ENCODE measurements at places on chromosomes 5 and 9.

DNA sequence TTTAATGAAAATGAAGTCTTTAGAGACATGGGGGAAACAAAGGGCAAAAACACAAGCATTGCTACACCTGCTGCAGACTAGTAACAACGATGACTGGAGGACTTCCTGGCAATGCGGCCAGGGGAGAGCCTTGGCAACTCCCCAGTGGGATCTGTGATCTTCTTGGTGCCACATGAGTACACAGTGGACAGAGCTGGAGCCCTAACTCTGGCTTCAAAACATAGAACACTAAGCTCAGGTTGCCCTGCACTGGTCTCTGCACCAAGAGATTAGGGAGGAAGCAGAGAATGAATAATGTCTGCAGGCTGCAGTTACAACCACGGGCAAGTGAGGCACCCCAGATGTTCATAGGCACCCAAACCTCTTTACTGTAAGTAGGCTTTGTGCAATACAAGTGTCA is 91.1 kb downstream of the MRPS27 start:
- no peak for DNase-seq

- no peak for DNase-seq
Observed at GRCh38 chr5:2739360-2740050, 12.0 kb downstream of the IRX2 start.

DNA sequence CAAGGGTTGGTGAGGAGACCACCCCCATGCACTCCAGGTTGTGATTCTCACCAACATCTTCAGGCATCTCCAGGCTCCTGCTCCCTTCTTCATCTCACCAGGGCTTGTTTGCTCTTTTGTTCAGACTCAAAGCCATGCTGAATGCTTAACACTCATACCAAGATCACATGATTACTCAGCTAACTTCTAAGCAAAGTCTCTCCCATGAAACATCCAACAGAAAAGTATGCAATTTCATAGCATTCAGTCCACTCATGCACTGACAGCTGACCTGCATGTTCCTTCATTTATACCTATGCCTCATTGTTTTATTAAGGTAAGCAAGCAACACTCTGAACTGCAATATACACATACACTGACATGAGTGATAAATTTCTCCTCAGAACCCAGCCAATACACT is 69.0 kb downstream of the SHC3 start:
- no peak for DNase-seq

- no peak for DNase-seq
Observed at GRCh38 chr5:61720829-61721228, 388.8 kb downstream of the ZSWIM6 start.

- no peak for DNase-seq
Observed at GRCh38 chr9:93949694-93950449, 5.3 kb downstream of the BARX1 start.

DNA sequence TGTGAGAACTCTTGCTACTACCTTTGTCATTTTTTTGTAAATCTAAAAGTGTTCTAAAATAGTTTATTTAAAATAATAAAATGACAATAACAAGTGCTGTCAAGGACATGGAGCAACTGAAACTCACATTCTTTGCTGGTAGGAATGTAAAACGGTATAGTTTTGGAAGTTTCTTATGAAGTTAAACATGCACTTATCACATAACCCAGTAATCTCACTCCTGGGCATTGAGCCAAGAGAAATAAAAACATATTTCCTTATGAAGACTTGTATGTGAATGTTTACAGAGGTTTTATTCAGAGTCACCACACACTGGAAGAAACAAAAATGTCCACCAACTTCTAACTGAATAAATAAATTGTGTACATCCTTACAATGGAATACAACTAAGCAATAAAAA is 46.0 kb upstream of the COL15A1 start:
- peak; percentile 10 for DNase-seq

GRCh38 chr5:92945605-92946097 is 635.4 kb downstream of the NR2F1-AS1 start:
- peak; percentile 25 for DNase-seq

DNA sequence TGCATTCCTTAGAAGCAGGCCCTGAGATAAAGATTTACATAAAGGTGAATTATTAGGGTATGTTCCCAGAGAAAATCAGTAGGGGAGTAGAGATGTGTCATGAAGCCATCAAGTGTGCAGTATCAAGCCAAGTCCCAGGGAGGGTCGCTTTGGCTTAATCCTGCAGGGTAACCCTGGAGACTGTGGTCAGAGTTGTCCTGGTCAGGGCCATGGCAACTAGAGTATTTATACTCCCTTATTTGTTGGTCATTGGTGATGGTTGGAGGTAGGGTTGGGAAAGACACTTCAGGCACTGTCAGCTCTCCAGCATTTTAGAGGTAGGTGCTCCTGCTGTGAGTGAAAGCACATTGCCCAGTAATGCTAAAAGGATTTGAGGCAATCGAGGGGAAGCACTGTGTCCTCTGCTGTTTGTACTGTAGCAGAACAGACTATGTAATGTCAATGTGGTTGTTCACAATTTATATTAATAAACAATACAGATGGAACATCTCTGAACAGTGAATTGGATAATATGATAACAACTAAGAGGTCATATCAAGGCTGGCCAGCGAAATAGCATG is 108.9 kb downstream of the GDNF start:
- no peak for DNase-seq

- no peak for DNase-seq
Observed at GRCh38 chr9:34451135-34451534, 7.2 kb downstream of the FAM219A start.

DNA sequence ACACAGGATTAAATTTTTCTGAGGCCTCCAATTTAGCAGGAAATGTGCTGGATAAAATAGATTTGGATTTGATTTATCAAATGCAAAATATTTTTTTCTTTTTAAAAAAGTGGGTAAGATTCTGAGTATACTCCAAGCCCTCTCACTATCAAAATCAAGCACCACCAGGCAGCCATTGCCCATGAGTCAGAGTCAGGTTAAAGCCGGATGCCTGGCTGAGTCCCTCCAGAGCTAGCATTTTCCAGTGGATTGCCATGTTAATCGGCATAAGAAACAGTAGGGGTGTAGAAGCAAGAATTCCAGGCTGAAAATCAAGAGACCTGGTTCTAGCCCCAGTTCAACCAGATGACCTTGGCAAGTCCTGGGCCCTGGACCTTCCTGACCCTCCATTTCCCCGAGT is 85.3 kb downstream of the FAM114A2 start:
- no peak for DNase-seq

- DNase-seq = no peak
Observed at GRCh38 chr9:135067096-135067710, 20.3 kb upstream of the OLFM1 start.

DNA sequence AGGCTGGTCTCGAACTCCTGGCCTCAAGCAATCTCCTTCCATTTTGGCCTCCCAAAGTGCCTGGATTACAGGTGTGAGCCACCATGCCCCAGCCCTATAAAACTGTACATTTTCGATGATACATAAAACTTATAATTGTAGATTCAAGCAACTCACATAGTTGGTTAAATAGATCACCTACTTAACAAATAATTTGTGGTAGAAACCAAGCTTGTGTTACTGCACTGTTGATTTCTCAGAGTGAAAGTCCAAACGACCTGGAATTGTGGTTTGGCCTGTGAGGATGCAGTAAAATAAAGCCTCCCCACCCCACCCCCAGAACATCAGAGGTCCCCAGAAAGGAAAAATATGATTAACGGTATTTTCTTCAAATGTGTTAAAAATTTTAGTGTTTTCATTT is 92.7 kb downstream of the TRIO start:
- no peak for DNase-seq
